Left lung (tissue), 14 donors: ENCODE measurements at places on chromosomes 4 and X. TPM values are rescaled to one million over a fixed set of nuclear protein-coding genes. Genes with fewer than 3 reads are reported as not detected.

EDNRA gene
- total RNA-seq: 41.8 TPM

DSPP gene
- total RNA-seq: not detected

CABS1 gene
- not detected for total RNA-seq

DNA sequence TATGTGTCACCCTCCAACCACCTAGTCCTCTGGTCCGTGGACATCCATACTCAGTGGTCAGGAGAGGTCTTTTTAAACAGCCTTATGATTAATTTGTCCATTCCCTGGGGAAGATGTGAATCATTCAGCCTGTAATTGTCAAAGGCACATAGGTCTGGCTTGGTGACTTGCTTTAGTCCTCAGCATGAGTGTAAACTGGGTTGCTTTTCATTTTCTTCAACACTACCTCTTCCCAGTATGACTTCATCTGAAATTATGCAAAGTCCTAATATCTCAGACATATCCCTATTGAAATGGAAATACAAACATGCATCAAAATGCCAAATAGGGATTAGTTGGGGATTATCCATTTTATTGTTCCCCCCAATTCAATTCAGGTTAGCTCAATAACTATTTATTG, 208.3 kb upstream of the AMOT start:
- no peaks in the 10 kb centered on the region for H3K27me3 ChIP-seq
- H3K4me3 ChIP-seq: no peak overlapping the region
- no peak for DNase-seq
- no peak overlapping the region for H3K27ac ChIP-seq
- no peaks in the 10 kb centered on the region for H3K36me3 ChIP-seq

DNA sequence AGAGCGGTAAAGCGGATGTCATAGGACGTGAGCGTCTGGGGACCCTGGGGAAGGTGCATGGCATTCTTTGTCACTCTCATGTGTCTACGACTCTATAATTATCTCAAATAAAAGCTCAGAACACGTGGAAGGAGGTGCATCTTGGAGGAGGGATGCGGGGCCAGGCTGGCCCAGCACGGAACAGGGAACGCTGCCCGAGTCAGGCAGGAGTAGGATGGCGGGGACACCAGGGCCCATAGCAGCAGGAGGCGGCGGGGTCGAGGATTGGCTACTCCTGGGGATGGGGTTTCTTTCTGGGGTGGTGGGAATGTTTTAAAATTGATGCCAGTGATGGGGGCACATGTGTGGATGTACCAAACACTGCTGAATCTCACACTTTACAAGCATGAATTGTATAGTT, 5.4 kb upstream of the HTRA3 start:
- DNase-seq: no peak
- H3K4me3 ChIP-seq: no peak overlapping the region

- no peaks in the 10 kb centered on the region for H3K36me3 ChIP-seq
- no peaks in the 10 kb centered on the region for H3K4me1 ChIP-seq
- H3K4me3 ChIP-seq: no peak overlapping the region
- no peak for DNase-seq
Observed at GRCh38 chr4:1058997-1059665, 47.7 kb downstream of the FGFRL1 start.
